HTR-8/SVneo (cell line): ENCODE measurements at places on chromosomes 4 and X.

DNA sequence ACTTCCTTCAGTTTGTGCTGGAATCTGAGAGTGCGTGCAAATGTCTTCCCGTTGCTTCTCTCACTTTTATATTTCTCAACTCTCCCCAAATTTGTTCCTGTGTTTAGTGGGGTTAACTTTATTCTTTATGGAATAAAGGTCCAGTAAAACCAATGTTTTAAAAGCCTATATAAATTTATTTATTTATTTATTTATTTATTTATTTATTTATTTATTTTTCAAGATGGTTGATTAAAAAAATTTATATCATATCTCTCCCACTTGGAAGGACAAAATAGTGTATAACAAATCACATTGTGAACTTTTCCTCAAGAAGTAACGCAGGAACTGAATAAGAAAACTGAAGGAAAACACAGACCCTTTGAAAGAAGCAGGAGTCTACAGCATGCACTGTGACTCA is 95.3 kb upstream of the ITM2A start:
- no peak for DNase-seq

GRCh38 chr4:14864365-14865030 is 137.8 kb upstream of the CPEB2 start:
- no peak for DNase-seq

DNA sequence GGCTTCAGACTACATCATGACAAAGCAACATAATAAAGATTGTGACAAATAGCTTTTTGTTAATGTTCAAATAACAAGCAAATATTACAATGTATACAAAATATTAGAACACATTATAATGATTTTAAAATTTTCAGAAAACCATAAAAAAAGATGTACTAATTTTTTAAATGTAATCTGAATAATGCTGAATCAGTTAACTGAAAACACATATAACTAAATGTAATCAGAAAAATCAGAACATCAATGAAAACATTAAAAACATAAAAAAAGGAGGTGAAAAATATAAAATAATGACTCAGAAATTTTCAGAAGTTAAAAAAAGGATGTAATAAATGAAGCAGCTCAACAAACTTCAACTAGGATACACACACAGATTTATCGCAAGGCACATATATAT is 53.5 kb downstream of the ZNF721 start:
- no peak for DNase-seq

DNA sequence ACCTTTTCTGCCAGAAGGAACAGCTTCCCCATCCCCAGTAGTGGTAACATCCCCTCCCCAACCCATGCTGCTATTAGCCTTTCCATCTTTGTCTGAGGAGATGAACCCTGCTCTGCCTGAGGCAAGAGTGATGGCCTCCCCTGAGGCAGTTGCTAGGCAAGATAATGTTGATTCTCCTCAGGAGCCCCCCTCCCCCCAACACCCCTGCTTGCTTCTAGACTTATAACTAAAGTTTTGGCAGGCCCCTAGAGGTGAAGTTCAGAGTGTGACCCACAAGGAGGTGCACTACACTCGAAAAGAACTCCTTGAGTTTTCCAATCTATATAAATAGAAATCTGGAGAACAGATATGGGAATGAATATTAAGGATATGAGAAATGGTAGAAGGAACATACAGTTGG is 962.5 kb downstream of the ADGRL3 start:
- no peak for DNase-seq

DNA sequence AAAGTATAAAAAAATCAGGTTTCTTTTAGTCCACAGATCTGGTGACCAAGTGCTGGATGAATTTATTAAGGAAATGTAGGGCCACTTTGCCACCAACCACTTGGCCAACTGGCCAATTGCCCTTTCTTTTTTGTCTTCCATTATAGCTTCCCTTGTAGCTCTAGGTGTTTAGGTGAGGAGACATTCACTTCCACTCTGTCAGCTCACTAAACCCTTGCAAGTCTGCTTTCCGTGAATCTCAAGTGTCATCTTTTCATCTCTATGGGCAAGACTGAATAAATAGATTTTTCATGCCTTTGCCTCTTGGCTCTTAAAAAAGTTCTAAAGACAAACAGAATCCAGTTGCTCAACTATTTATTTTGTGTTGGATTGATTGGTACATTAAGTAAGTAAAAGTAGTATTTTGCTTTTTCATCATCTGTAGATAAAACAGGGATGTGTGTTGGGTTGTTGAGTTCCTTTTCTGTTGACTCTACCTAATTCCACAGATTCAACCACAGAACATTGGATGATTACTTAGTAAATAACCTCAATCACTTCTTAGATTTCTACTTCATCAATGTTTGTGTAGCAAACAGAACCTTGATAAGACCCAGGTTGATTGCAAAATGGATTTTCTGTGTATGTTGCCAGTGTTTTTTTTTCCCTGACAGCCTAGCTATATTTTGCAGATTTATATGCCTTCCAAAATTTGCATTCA is 68.1 kb upstream of the GRXCR1 start:
- DNase-seq: no peak

DNA sequence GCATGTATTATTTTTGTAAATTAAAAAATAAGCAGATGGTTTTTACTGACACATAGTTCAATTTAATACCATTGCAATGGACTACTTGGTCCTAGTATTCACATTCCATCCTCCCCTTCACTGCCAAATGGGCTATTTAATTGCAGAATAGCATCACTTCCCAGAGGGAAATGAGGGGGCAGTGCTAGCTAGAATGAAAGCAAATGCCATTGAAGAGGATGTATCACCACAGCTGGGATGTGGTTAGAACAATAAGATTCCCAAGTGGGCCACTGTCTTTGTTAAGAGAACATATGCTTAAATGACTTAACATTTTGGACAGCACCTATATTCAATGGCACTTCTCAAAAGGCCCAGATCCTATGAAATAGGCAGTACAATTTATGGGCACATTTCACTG is 224.7 kb downstream of the RBMX2 start:
- no peak for DNase-seq

GRCh38 chr4:5805270-5805669 is 87.6 kb downstream of the CRMP1 start:
- DNase-seq: no peak

DNA sequence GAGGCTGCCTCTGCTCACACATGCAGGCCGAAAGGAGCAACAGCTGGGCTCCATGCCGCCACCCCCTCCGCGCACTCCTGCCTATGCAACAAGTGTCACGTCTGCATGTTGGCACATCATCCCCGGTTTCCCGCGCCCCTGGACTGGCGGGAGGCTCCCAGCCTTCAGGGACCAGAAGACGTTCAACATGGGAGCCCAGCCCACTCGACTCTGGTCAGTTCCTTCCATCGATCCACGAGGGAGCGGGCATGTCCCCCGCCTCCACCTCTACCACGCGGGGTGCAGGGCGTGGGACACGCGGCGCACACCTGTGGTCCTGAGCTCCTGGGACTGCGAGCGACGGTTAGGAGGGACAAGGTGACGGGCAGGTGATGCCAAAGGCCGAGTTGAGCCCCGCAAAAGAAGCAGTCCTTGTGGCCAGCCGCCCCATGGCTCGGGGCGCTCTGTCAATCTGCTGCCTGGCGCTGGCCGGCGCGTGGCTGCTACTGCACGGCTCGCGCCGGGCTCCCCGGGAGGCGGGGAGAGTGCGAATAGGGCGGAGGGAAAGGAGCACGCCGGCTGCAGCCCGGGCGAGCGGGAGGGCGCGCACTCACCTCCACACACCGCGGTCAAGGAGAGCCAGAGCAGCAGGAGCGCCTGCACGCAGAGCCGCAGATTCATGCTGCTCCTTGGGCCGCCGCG is 645 bp downstream of the APLN start:
- DNase-seq: no peak

GRCh38 chrX:102339312-102340298 is 92.6 kb downstream of the NXF2 start:
- no peak for DNase-seq

GRCh38 chr4:17469931-17470674 is 41.8 kb downstream of the QDPR start:
- no peak for DNase-seq

DNA sequence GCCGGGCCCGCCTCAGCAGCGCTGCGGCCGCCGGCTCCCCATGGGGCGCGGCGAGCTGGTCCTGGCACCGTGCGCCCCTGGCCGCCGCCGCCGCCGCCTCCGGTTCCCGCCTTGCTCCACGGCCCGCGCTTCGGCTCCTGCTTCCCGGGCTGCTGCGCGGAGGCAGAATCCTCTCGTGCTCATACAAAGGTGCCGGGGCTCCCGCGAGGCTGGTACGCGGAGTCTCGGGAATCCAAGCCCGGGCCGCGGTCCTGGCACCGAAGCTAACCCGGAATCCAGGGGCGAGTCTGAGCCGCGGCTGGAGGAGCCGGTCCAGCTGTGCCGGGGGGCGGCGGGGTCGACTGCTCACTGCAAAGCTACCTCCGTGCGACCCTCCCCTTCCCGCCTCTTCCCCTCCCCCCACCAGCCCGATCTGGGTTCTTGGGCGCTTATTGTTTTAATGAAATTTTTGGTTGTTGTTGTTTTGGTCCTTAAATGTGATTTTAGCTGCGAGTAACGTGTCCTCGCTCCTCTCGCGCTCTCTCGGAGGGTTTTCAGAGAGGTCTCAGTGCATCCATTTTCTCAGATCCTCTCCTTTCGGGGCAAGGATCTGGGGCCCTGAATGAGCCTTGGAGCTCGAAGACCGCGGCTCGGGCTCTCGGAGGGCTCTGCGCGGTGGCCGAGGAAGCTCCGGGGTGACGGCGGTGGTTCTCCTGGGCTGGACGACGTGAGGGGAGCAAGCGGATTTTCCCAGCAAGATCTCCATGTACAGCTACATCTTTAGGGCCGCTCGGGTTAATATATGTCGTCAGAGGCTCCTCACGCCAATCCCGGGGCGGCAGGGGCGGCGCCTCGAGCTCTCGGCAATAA is at the start of gene HAND2:
Gene HAND2 (minus strand): TSS at position 753 of the 849 bp plus-strand sequence. CDS start 940 bp downstream, outside the sequence.
- peak; percentile 88 for DNase-seq

GRCh38 chr4:6375620-6376295 is 96.7 kb downstream of the PPP2R2C start:
- no peak for DNase-seq

DNA sequence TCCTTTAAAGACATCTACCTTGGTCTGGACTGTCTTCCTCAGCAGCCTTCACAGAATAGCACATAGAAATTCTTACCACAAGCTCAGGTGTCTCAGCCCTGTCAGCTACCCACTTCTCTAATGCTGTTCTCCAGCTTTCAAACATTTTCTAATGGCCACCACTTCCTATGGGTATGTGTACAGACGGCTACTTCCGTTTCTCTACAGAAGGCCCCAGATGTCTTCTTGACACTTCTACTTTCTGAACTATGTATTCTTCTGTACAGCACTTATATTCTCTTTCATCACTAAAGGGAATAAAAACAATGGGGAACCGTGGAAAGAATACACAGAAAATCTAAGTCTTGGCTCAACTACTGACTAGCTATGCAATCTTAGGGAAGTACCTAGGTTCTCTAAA is 13.3 kb downstream of the OPHN1 start:
- no peak for DNase-seq

DNA sequence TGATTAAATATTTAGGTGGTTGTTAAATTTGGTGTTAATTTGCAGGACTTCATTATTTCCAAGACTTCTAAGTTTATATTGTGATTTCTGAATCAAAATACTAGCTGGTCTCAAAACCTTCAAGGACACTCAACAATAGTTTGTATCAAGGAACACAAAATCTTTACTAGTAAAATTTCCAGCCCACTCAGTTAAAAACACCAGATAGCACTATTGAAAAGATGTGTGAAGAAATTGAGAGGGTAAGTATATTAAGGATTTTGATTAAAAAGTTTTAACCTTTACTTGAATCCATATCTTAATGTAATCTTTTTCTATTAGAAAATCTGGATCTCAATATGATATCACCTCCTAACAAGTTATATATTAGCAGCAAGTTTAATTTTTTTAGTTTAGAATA is 89.3 kb upstream of the UGT8 start:
- DNase-seq: no peak

DNA sequence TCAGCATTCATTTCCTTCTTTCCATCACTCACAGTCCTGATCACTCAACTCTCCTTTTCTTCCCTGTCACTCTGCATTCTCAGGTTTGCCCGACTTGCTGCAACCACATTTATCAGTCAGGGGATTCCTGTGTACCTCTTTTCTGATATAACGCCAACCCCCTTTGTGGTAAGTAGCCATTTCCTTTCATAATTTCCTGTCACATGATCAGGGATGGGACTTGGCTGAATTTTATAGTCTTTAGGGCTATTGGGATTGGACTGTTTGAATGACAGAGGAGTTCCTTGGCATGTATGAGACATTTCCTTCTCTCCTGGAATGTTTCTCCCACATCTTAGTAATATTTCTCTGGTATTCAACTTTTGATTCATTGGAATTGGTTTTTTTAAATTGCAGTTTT is 11.0 kb downstream of the PGM2 start:
- peak; percentile 89 for DNase-seq

- DNase-seq: peak; percentile 41
Observed at GRCh38 chr4:181685911-181686310, 557.3 kb upstream of the TENM3 start.

- no peak for DNase-seq
Observed at GRCh38 chr4:84147831-84148230, 351.3 kb downstream of the NKX6-1 start.

GRCh38 chr4:6917461-6918271 is 8.0 kb downstream of the TBC1D14 start:
- DNase-seq: no peak

DNA sequence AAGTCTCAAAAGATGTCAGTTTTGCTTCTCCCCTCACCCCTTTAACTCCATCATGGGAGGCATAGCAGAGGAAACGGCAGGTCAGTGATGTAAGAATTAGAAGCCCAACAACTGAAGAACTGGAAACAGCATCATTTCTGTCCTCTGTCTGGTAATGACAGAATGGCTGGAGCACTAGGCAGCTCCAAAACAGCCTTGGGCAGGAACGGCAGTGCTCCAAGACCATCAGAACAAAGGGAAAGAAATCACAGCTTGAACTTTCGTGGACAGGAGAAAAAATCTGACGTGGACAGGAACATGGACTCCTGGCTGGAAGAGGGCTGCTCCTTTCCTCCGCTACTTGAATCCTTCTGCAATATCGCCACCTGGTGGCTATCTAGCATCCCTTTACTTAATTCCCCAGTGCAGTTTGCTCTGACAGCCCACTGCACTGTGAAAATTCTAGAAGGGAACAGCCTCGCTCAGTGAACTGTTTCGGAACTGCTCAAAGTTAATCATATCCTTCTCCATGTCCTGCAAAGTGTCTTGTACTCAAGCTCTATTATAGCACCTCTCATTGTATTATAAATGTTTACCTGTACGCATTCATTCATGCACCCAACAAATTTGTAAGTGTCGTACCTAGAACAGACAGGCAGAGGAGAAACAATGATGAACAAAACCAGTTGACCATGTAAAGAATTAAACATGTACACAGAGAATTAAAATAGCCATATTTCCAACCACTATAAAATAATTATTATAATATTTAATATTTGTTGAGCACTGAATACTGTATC is 20.4 kb downstream of the SLC25A53 start:
- DNase-seq: peak; percentile 23
